Left kidney (tissue), 8 donors: ENCODE measurements at places on chromosomes 7 and 10. TPM values are rescaled to one million over a fixed set of nuclear protein-coding genes. Genes with fewer than 3 reads are reported as not detected.
A peak's percentile ranks its signal among the peaks of the same experiment; 100 is the strongest.

Gene OPALIN
- not detected for polyA plus RNA-seq

Gene IFIT1B
- 0.15 TPM for polyA plus RNA-seq

Gene ZCWPW1
- 7.5 TPM for polyA plus RNA-seq

Gene NODAL
- 0.67 TPM for polyA plus RNA-seq

Gene TMEM229A
- polyA plus RNA-seq = 0.13 TPM

DNA sequence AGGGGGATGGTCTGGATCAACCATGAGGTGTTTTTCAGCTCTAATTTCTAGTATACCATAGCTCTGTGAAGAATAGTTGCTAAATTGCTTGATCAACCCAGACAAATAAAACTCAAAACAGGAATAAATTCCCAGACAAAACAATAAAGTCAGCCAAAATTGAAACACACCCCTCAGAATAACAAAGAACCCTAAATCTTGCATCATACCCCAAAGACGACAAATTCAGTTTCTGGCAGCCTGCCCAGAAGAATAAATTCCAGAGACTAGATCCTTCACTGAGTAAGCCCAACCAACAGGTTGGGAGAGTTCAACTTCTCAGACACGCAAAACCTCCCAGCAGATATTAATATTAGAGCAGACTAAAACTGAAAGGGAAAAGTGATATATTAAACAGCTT is 11.2 kb upstream of the SEM1 start:
- no peak for DNase-seq

- DNase-seq = no peak
Measured at GRCh38 chr10:86221442-86222335, 144.9 kb downstream of the GRID1 start.

DNA sequence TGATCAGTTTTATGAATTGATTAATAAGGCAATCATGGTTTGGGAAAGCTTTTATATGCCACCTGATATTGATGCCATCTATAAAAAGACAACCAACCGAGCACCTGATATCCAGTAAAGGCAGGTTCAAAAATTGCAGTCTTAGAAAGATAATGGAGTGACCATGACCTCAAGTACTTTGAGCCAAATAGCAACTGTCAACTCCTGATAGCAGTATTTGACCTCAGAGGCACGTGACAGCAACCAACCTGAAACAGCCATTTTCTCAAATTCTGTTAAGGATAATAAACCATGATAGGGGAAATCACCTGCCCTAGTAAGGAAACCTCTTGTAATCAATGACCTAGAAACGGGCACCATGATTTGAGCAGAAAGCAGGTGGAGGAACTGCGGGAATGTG is 77.1 kb upstream of the NFE2L3 start:
- no peak for DNase-seq

DNA sequence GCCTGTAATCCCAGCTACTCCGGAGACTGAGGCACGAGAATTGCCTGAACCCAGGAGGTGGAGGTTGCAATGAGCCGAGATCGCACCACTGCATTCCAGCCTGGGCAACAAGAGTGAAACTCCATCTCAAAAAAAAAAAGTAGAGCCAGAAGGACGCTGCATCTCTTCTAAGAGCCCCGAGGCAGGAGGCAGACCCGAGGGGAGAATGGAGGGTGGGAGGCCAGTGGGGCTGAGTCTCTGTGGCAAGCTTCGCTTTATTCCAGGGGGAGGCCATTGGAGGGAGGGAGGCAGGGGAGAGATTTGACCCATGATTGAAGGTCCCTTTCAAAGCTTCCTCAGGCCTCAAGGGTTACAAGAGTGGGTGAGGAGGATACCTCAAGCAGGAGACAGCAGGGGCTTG is 18.7 kb downstream of the TTYH3 start:
- DNase-seq = no peak

GRCh38 chr7:85554236-85555178 is 367.7 kb upstream of the SEMA3D start:
- peak; percentile 56 for DNase-seq

DNA sequence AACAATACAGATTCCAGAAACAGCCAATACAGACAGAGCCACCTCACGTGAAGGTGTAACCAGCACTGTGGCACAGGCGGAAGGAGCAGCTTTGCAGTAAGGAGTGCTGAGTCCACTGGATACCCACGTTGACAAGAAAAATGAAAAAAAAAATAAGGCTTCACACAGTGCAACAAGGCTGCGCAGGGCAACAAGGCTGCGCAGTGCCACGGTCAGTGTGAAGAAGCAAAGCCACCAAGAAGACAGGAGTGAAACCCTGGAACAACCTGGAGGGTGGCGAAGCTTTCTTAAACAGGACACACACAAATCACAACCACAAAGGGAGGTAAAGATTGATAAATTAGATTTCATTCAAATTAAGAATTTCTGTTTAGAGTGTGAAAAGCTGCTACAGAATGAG is 204.0 kb downstream of the MAD1L1 start:
- no peak for DNase-seq

DNA sequence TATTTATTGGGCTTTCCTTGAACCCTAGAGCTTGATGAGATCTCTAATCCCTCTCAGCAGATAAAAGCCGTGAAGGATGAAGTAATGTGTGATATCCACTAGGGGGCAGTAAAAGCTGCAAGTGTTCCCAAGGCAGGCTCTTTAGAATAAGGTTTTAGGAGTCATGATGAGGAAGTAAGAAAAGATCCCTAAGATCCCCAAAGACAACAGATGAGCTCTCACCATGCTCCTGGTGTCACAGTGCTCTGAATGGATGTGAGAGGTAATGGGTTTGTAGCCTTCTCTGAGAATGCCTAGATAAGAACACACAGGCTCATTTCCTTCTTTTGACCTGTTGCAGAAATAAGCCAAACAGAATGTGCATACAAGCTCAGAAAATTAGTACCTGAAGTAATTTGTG is 70.4 kb upstream of the ITPRID1 start:
- peak; percentile 51 for DNase-seq

GRCh38 chr7:157087646-157088045 is 51.1 kb upstream of the UBE3C start:
- DNase-seq = no peak

GRCh38 chr10:114239117-114239993 is at the start of gene VWA2:
TSS of gene VWA2 (plus strand) at chr10:114239254. CDS start at chr10:114248714, 9,460 bp downstream.
- no peak for DNase-seq

GRCh38 chr7:106071356-106071998 is 40.6 kb downstream of the SYPL1 start:
- DNase-seq = no peak

DNA sequence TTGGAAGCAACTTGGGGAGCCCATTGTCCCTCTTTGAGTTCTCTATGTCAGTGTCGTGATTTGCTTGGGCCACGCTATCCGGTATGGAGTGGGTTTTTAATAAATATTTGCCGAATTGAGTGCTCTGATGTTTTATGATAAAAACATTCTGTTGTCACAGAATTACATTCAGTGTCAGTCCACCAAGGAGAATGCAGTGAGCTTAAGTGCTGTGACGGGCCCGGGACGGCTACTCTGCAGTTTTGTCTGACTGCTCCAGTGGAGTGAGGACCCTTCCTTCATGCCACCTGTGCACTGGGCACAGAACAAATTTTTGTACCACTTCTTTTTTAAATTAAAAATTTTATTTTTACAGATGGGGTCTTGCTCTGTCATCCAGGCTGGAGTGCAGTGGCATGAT is 76.0 kb downstream of the CARD11 start:
- DNase-seq = no peak

DNA sequence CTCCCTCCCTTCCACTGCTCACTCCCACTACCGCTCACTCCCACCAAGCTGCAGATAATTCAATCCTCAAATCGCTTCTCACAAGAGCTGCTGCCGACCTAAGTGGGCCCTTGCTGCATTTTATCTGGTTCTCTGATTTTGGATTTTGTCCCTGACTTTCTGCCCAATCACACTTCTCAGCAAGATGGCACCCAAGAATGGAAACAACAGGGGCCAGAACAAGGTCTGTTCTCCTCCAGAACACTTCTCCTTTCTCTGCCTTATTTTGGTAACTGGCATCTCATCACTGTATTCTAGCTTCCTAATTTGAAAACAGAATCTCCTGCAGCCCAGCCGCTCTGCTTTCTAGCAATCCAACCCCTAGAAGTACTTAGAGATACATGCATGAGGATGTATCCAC is 172.8 kb downstream of the GRID1 start:
- DNase-seq = no peak

GRCh38 chr10:34240039-34240438 is 575.1 kb downstream of the PARD3 start:
- DNase-seq = no peak

DNA sequence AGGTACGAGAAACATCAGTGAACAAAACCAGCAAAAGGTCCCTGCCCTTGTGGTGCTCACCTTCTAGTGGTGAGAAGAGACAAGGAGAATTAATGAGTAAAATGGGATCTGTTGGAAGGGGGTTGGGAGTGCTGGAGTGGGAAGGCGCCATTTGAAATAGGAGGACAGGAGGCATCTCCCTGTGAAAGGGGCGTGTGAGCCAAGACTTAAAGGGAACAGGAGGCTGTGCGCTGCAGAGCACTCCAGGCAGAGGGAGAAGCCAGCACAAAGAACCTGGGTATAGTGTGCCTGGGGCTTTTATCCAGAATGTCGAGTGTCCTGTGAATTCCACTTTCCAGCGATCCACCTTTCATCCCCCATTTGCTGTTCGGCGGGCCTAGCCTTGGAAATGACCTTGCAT is 497.9 kb upstream of the GALNT17 start:
- DNase-seq = no peak

DNA sequence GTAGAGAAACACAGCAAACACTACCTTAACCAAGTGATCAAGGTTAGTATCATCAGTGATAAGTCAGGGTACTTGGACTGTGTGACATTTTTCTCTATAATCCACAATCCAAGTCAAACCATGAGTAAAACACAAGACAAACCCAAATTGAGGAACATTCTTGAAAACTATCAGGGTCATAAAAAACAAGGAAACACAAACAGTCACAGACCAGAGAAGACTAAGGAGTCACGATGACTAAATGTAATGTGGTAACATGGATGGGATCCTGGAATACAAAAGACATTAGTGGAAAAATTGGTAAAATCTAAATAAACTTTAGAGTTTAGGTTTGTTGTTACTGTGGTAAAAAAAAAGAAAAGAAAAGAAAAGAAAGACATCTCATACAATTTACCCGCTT is 103.8 kb downstream of the ARMH3 start:
- no peak for DNase-seq

DNA sequence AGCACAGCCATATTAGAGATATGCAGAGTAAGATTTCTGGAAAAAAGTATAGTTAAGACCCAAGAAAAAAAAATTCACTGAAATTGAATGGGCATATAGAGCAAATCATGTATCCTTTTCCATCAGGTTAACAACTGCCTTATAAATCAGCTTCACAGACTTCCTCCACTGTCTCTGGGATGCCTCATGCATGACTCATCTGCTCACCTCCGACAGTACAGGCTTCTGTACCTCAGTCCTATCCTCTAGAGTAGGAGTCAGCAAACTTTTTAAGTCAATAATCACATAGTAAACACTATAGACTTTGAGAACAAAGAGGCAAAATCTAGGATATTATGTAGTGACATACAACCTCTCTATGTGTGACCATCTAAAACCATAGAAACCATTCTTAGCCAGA is 211.6 kb upstream of the SP8 start:
- DNase-seq = no peak

- no peak for DNase-seq
Measured at GRCh38 chr7:116949941-116950801, 3.1 kb upstream of the ST7 start.

- no peak for DNase-seq
Measured at GRCh38 chr10:128186959-128187787, 61.0 kb upstream of the MKI67 start.

DNA sequence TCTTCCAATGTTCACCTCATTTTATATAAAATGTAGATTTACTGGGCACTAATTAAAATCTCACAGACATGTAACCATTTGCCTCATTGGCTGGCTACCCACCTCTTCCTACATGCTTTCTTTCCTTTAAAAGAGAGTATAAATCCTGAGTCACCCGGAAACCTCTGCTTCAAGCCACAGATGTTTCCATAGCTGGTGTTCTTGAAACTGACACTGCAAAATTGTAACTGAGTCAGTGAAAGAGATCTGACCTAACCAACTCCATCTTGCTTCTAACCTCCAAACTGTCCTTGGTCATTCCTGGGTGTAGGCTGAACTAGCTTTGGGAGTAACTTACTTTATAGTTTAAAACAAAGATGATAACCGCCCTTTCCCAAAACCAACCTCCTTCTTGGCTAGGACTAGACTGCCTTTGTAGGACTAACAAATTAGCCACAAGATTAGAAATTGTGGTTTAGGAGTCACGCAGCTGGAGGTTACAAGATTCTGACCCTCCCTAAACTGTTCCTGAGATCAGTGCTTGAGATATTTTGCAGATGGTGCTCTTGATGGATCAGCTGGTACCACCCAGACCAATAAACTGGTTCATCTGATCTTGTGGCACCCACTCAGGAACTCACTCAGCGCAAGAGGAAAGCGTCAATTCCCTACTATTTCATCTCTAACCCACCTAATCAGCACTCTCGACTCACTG is 33.5 kb downstream of the SVOPL start:
- DNase-seq = no peak
